ENCODE measurements at places on chromosomes 7 and 10. TPM values are rescaled to one million over a fixed set of nuclear protein-coding genes. Genes with fewer than 3 reads are reported as not detected.
A peak's percentile ranks its signal among the peaks of the same experiment; 100 is the strongest.

DNA sequence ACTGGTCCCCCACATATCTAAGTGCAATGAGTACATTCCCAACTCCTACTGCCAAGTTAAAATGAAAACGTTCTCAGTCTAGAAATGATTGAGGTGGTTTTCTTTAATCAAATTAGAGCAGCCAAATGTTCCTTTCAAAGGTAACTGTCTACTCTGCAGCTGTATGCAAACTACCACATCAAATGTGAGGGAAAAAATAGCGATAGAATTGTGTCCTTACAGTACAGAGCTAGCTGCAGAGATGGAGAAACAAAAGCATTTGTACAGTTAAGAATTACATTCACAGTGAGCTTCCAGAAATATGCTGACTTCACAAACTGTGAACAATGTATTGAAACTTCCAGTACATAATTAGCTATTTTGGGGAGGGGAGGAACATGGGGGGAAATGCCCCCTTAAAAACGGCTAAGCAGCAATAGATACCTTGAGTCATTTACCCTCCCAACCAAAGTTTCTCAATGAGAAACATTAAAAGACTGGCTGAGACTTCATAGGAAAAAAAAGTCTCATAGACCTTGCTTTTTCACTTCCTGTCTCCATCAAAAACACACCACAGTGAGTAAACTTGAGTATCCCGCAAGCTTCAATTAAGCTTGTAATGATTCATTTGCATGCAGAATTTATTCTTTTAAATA lies 22.9 kb downstream of the CDK6 start:
- DNase-seq = peak; percentile 57

DNA sequence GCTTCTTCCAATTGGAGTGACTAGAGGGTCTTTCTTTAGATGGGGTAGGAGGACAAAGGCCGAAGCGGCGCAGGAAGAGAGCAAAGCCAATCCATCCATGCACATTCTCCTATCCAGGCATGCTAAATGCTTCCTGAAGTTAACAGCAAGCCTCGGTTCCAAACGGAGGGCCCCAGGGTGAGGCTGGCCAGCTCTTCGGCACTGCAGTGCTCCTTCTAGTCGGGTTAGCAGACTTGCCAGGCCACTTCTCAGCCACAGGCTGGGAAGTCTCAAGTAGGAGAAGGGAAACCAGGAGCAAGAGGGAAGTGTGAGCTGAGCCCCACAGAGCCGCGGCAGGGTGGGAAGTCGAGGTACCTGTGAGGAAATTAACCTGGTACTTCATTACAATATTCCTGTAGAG lies 253.8 kb upstream of the INHBA start:
- no peak for DNase-seq

GRCh38 chr10:108567899-108568752 lies 1355.2 kb downstream of the XPNPEP1 start:
- DNase-seq = no peak

GRCh38 chr10:49280001-49280408 lies 19.0 kb upstream of the C10orf71 start:
- DNase-seq = peak; percentile 15

GRCh38 chr7:34354899-34355298 lies 303.1 kb upstream of the NPSR1 start:
- peak; percentile 20 for DNase-seq

DNA sequence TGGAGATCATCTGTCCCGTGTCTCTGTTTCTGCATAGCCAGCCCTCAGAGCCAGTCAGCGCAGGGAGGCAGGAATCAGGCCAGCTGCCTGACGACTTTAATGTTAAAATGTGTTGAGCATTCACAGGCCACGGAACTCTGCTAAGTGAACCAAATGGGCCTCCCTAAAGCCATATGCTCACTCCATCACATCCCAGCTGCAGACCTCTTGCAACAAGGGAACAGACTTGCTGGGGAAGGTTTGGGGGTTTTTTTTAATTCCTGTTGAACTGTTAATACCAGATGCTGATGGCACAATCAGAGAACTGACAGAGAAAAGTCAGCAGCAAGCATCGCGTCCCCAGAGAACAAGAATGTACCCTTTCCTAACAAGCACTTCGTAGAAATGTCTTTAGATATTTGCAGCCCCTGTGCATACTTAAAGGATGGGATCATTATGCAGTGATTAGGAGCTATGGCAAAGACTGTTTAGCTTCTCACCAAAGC lies 900.4 kb upstream of the AUTS2 start:
- peak; percentile 32 for DNase-seq

- DNase-seq = no peak
Observed at GRCh38 chr10:131001438-131001837, 310.1 kb downstream of the TCERG1L start.

GRCh38 chr10:6739530-6740174 lies 159.6 kb upstream of the PRKCQ start:
- DNase-seq = no peak

DNA sequence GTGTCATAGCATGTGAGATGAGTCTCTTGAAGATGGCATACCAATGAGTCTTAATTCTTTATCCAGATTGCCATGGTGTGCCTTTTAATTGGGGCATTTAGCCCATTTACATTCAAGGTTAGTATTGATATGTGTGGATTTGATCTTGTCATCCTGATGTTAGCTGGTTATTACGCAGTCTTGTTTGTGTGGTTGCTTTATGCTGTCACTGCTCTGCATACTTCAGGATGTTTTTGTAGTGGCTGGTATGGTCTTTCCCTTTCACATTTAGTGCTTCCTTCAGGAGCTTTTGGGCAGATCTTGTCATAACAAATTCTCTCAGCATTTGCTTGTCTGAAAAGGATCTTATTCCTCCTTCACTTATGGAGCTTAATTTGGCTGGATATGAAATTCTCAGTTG lies 16.5 kb downstream of the FAM25A start:
- DNase-seq = no peak

- DNase-seq = no peak
Observed at GRCh38 chr7:130566898-130567280, 75.0 kb downstream of the MEST start.

- DNase-seq = no peak
Observed at GRCh38 chr7:20597339-20597738, 18.1 kb upstream of the ABCB5 start.

DNA sequence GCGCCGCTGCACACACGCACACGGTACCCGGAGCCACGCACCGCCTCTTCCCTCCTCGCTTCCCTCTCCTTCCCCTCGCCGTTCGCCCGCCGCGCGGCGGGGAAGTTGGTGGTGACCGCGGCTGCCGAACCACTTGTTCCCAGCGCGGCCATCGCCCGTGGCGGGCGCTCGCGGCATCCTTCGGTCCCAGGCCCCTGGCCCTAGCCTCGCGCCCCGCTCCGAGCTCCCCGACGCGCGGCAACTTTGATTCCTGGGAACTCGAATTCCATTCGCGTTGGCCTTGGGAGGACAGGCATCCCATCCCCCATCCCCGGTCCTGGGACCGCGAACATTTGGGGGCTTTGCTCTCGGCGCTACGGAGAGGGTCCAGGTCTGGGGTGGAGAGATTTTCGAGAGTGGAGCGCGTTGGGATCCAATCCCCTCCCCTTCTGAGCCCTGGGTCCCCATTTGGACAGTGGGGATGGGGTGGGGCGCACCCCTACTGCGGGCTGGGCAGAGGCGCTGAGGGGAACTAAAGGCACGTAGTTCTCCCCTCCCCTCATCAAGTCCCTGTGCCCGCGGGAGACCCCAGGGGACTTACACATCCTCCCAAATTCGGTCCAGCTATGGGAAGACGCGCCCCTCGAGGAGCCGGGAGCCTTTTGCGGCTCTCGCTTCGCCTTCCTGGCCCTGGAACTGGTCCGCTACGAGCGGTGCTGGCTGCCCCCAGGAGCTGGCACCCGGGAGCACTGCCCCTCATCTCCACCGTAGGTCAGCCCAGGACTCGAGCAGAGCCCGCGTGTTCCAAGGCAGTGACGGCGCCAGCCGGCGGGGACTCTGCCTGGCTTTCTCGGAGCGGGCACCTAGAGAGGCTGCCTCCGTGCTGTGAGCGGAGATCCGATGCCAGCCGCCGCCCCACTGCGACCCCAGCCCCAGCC lies 834 bp downstream of the CDH23 start:
- DNase-seq = no peak

- peak; percentile 67 for DNase-seq
Observed at GRCh38 chr10:93028883-93029282, 31.7 kb upstream of the CYP26C1 start.

DNA sequence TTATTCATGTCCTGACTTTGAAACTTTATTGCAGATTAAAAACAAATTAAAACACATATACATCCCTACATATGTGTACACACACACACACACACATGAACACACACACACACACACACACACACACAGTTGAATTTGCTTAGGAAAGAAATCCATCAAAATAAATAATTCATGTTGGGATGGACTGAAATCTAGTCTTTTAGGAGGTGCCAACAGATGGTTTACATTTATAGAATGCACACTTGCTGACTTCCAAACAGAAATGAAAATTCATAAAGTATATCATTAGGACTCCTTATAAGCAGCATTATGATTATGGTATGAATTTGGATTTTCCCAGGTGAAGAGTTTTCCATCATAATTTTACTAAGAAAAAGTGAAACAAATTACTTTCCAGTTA lies 270.5 kb upstream of the ETV1 start:
- no peak for DNase-seq

DNA sequence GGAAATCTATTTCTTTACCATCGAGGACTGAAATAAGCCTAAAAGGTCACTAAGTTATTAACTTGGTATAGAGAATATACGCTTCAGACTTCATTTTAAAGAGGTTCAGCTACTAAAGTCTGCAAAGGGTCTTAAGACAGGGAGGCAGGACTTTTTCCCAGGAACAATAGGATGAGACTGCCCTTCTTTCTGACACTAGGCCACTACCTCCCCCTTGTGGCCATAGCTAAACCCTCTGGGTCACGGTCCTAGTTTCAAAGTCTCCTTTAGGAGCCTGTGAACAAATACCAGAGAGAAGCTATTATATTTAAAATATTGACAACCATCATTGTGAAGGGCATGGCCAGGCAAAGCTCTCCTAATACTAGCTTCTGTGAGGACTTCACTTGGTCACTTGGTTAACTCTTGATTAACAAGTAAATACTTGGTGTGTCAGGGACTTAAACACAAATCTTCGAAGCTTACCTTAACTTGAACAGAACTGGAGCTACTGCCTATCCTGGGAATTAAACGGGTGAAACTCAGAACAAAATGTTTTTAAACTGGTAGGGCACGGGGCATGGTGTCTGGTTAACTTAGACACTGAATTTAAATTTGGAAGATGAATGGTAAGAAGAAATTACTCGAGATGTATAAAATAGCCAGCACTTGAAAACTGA lies 75.6 kb downstream of the CCDC6 start:
- peak; percentile 56 for DNase-seq

DNA sequence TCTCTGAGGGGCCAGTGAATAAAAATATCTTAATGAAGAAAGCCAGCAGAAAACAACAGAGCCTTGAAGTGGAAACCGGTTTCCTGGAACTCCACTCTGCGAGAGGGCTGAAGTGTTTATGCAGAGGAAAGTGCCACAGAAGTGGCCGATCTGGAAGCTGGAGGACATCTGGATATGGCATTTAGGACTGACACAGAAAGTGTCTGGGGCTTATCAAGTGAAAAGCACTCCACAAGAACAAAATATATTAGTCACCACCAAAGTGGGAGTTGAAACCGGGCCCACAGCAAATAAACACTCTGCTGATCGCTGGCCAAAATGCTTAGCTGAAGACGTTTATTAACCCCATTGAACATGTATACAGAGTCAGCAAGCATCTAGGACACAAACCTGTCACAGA lies 7.8 kb downstream of the NOD1 start:
- peak; percentile 88 for DNase-seq

GRCh38 chr10:62044566-62044965 lies 143.1 kb downstream of the ARID5B start:
- no peak for DNase-seq

DNA sequence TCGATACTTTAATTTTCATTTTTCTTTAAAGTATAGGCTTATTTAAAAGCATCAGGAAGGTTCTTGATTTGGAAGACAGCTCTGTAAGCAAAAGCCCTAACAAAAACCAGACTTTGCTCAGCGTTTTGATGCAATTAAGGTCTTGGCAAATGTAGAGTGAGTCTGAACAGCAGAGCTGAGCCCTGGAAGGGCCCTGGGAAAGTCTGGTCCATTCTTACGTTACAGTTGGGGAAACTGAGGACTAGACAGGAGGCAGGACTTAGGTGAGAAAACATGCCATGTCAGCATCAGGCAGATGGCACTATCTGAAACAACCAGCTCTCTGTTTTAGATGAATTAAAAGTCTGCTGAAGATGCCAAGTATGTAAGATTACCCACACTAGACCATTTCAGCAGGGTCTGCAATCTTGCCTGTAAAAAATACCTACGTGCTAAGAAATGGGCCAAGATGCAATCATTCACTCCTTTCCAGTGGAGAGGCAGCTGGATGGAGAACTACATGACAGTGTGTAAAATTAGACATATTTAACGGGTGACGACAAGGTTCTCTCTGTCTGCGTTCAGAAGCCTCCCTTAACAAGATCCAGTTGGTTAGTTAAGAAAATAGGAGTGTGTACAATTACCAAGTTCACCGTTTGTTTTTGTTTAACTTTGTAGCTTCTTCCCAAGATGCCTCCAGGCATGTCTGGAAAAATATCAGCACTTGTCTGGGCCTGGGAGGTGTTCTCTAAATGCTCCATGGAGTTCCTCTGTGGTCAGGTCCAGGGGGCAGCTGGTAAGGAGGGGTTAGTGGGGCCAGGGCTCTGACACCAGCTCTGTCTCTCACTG lies 502.3 kb upstream of the ZMIZ1 start:
- no peak for DNase-seq

DNA sequence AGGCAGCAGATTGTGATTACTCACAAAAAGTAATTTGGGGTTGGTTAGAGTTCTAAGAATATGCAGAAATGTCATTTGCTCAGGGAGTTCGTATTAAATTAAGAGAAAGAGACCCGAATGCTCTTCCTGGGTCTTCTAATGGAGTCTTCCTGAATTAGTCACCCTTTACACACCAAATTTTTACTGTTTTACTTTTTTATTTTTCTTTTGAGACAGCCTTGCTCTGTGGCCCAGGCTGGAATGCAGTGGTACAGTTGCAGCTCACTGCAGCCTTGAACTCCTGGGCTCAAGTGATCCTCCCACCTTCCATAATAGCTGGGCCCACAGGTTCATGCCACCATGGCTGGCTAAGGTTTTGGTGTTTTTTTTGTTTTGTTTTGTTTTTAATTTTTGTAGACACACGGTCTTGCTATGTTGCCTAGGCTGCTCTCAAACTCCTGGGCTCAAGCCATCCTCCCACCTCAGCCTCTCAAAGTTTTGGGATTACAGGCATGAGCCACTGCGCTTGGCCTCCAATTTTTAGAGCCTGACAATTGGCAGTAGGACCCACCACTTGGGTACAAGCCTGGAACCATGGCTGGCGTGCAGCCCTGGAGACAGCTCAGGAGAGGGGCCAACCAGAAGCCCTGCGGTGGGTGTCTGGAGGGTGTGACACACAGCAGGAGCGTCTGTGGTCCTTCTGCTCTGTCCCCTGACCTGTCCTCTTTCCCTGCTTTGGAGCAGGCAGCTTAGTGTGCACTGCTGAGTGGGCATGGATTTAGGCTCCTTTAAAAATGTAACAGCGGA lies 16.4 kb upstream of the BHLHA15 start:
- peak; percentile 20 for DNase-seq

GRCh38 chr7:50838675-50839377 lies 56.1 kb upstream of the GRB10 start:
- DNase-seq = peak; percentile 79

GRCh38 chr10:112071596-112072133 lies 111.9 kb downstream of the GPAM start:
- DNase-seq = no peak

- DNase-seq = peak; percentile 27
Observed at GRCh38 chr7:55265836-55266642, 99.1 kb upstream of the LANCL2 start.

The GIMAP6 gene
- not detected for total RNA-seq

The TMEM26 gene
- total RNA-seq = 0.56 TPM

The AKR1D1 gene
- total RNA-seq = not detected

The LYZL2 gene
- not detected for total RNA-seq

The PAPSS2 gene
- 58.6 TPM for total RNA-seq

The DUSP5 gene
- 42.1 TPM for total RNA-seq

Measured in IMR-90 (cell line).